ENCODE measurements at places on chromosomes 4 and X. TPM values are rescaled to one million over a fixed set of nuclear protein-coding genes. Genes with fewer than 3 reads are reported as not detected.

Gene DUSP9
- 1.4 TPM for total RNA-seq

Gene ADAMTS3
- 0.06 TPM for total RNA-seq

Gene DOCK11
- 6.6 TPM for total RNA-seq

Gene COL4A6
- 15.5 TPM for total RNA-seq

Gene LONRF3
- total RNA-seq, result 3.5 TPM

Gene KLHL2
- 10.8 TPM for total RNA-seq

Gene MSL3
- 21.9 TPM for total RNA-seq

Gene UGT2B10
- not detected for total RNA-seq

Gene RBM3
- total RNA-seq, result 337 TPM

Gene STBD1
- total RNA-seq, result 6.0 TPM

Gene MAGED1
- 73.6 TPM for total RNA-seq

Gene KLB
- total RNA-seq, result 0.18 TPM

Gene HAND2
- total RNA-seq, result 0.42 TPM

Gene SH3D19
- total RNA-seq, result 23.5 TPM

Gene CCNG2
- 1.8 TPM for total RNA-seq

Gene MBTPS2
- 25.1 TPM for total RNA-seq

Gene TLR3
- 0.25 TPM for total RNA-seq

Gene CSAG3
- not detected for total RNA-seq

Gene ABCG2
- 22.4 TPM for total RNA-seq

Gene RNF212
- 2.1 TPM for total RNA-seq

Gene MAGEA2B
- not detected for total RNA-seq

Gene ASB9
- total RNA-seq, result 20.8 TPM

Gene BMX
- total RNA-seq, result not detected

Gene FGF16
- not detected for total RNA-seq

Gene NAA11
- total RNA-seq, result not detected

Gene MTCP1
- total RNA-seq, result 15.0 TPM

Gene GPR143
- total RNA-seq, result 0.16 TPM

Gene ITM2A
- total RNA-seq, result not detected

Gene ZGRF1
- total RNA-seq, result 1.5 TPM

Gene MXD4
- total RNA-seq, result 10.3 TPM

Gene ZFX
- total RNA-seq, result 8.8 TPM

Gene MAGED4
- 8.6 TPM for total RNA-seq

Gene P2RY4
- not detected for total RNA-seq

Gene GLOD5
- total RNA-seq, result not detected

Gene CYP4V2
- 2.9 TPM for total RNA-seq

Gene CT45A5
- total RNA-seq, result 0.26 TPM

Gene XKRX
- 0.29 TPM for total RNA-seq

Gene NR3C2
- total RNA-seq, result not detected

Gene PITX2
- total RNA-seq, result 1.2 TPM

Gene ZNF630
- total RNA-seq, result 0.55 TPM

Gene FANCB
- 3.4 TPM for total RNA-seq

Gene CYTL1
- not detected for total RNA-seq

Gene SYNPO2
- 0.96 TPM for total RNA-seq

Gene NAT8L
- 14.7 TPM for total RNA-seq

Gene RS1
- not detected for total RNA-seq

Gene HNRNPH2
- 67.1 TPM for total RNA-seq

Gene MGAT4D
- total RNA-seq, result not detected

Gene PWWP3B
- not detected for total RNA-seq

Gene KLHL13
- 0.96 TPM for total RNA-seq

Gene CDX4
- not detected for total RNA-seq

Gene ARHGEF38
- not detected for total RNA-seq

Gene BEND4
- not detected for total RNA-seq

Gene DMD
- total RNA-seq, result not detected

Gene F8A3
- 0.94 TPM for total RNA-seq

Gene GPR82
- total RNA-seq, result not detected

Gene IL13RA2
- total RNA-seq, result not detected

Gene HERC5
- 3.5 TPM for total RNA-seq

All from A549 treated with RU486 at 1 μM for 4 hours (cell line).